Stimulated activated CD4-positive, alpha-beta T cell treated with anti-CD3 and anti-CD28 coated beads, Interleukin-4, amount 100 ng/mL, for 24 hours (primary cell): ENCODE measurements at places on chromosomes 6 and 20.

GRCh38 chr6:19524366-19525186 lies 312.6 kb upstream of the ID4 start:
- DNase-seq = no peak

GRCh38 chr6:108711826-108712225 lies 136.4 kb upstream of the ARMC2 start:
- no peak for DNase-seq

GRCh38 chr20:38499366-38499765 lies 26.7 kb downstream of the RALGAPB start:
- DNase-seq = no peak

- no peak for DNase-seq
Observed at GRCh38 chr6:50062051-50062450, 12.3 kb upstream of the DEFB112 start.

DNA sequence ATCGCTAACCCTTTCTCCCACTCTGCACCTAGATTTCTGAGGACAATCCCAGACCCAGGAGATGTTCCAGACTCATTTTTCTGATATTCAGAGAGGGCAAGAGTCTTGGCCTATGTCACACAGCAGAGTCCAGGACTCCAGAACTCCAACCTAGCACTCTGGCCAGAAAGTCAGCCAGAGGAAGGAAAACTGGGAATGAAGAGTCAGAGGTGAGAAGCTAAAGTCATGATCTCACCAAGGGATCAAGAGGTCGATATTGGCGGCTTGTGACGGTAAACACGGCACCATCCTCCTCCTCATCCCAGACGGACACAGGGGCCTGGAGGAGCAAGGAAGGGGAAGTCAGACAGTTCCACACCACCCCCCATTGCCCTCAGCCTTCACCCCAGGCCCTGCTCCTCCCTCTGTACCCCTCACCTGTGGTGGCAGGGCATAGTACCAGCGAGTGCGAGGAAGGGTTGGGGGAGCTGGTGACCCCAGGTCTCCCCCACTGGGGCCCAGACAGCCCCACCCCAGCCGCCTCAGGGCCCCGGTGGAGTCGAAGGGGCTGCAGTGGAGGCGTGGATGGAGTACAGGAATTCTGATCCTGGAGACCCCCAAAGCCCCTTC lies 1.8 kb downstream of the RGL2 start:
- no peak for DNase-seq

- DNase-seq = no peak
Observed at GRCh38 chr6:30231067-30231466, 17.9 kb upstream of the TRIM26 start.

DNA sequence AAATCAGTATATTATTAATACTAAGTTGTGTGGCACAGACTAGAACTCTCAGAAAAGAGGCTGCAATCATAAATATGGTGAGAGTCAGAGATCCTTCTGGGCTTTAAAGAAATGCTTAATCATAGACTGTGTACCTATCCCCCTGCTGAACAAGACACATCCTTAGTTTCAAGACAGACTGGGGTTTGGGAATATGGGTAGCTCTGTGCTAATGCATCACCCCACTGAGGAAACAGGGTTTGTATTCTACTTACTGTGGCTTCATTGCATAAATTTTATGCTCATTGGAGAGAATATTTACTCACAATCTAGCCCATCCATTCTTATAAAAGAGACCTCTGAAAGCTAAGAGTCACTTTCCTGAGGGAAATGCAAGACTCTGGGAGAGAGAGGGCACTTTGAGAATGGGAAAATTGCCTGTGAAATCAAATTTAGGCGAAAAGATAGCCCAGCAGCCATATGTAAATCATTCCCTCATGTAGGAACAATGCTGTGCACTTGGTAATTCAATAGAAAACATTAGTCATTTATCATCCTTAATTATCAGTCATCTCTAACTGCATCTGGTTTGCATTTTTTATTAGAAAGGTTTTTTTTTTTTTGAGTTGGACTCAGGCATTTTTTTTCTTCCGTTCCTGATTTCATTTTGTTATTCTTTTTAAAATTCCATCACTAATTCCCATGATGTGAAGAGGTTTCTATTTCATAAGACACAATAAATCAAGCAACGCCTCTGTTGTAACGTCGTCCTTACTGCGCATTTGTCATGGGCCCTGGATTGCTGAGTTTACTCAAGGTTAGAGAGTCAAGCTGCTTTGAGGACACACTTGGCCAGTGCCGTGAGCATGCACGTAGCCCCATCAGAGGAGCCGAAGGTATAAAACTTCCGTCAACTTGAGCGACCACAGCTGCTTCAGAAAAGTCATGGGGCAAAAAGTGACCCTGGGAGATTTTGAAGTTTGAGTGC lies 91.8 kb downstream of the TRMT11 start:
- no peak for DNase-seq

DNA sequence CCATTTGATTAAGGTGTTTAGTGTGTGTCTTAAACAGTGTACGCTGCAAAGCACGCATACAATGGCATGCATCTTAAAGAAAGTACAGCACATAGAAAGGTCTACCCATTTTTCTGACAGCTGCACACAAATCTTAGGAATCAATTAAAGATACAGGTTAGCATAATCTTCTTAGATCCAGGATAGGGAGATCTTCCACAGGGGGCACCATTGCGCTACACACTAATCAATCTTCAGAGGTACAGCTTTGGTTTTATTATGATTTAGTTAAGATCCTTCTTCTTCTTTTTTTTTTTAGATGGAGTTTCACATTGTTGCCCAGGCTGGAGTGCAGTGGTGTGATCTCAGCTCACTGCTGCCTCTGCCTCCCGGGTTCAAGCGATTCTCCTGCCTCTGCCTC lies 63.7 kb upstream of the BEND3 start:
- no peak for DNase-seq

GRCh38 chr6:52201046-52201445 lies 14.9 kb downstream of the IL17A start:
- no peak for DNase-seq

DNA sequence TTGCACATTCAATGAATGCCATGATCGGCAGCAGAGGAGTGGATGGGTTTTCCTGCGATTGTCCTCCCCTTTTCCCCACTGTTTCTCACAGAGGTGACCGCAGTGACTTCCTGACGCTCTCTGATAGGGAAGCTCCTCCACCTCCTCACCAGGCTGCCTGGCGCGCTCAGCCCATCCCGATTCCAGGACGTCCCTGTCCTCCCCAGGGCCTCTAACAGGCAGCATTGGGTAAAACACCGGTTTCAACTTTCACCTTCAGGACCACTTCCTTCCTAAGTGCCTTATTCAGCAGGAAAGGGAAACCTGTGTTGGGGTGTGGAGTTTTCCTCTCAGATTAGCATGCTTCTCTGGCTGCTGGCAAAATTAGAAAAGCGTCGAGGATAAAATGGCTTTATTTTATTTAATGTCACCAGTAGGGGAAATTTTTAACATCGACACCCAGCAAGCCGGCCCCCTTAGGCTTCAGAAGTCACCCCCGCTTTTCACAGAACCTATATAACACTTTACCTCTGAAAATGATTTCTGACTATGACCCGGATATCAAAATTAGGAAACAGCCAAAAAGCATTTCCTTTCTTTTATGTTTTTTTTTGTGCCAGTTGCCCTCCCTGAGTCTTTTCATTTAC lies 570.4 kb upstream of the GJE1 start:
- peak; percentile 5 for DNase-seq

DNA sequence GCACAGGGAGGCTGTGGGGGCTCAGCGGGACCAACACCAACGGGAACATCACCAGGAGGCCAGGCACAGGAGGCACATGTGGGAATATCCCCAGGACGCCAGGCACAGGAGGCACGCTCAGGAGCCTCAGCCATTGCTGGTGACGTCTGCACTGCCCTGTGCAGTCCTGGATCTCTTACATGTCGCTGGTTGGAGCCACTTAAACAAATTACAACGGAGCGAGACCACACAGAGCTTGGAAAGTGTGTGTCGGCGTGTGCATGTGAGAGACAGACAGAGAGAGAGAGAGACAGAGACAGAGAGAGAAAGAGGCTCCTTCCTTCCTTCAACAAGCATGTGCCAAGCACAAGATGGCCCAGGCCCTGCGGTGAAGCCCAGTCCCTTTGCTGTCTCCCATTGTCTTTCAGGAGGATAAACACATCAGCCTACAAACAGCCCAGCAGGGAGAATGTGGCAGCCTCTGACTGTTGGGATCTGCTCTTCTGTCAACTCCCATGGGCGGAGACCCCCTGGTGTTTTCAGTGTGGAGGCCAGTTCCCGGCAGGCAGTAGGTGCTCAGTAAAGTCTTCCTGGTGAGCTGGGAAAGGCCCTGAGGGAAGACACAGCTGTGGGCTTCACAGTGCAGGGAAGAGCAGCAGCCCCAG lies 112.7 kb upstream of the THBS2 start:
- DNase-seq = no peak

- DNase-seq = no peak
Observed at GRCh38 chr6:17161076-17161475, 59.2 kb downstream of the STMND1 start.

GRCh38 chr6:94862112-94862511 lies 715.2 kb upstream of the MANEA start:
- DNase-seq = no peak

DNA sequence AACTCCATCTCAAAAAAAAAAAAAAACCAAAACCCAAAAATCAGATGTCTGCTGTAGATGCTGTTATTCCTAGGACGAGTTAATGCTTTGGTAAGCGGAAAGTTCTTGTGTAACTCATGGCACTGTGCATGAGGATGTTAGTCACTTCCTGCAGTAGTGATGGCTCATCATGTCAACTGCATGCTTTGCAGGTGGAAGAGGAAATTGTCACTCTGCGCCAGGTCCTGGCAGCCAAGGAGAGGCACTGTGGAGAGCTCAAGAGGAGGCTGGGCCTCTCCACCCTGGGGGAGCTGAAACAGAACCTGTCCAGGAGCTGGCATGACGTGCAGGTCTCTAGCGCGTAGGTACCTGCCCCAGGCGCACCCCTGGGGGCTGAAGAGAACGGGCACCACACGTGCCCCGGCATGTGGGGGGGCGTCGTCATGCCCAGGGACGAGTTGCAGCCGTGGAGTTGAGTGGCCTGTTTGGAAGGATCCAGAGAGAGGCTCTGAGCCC lies 8.5 kb downstream of the TPD52L2 start:
- peak; percentile 64 for DNase-seq

DNA sequence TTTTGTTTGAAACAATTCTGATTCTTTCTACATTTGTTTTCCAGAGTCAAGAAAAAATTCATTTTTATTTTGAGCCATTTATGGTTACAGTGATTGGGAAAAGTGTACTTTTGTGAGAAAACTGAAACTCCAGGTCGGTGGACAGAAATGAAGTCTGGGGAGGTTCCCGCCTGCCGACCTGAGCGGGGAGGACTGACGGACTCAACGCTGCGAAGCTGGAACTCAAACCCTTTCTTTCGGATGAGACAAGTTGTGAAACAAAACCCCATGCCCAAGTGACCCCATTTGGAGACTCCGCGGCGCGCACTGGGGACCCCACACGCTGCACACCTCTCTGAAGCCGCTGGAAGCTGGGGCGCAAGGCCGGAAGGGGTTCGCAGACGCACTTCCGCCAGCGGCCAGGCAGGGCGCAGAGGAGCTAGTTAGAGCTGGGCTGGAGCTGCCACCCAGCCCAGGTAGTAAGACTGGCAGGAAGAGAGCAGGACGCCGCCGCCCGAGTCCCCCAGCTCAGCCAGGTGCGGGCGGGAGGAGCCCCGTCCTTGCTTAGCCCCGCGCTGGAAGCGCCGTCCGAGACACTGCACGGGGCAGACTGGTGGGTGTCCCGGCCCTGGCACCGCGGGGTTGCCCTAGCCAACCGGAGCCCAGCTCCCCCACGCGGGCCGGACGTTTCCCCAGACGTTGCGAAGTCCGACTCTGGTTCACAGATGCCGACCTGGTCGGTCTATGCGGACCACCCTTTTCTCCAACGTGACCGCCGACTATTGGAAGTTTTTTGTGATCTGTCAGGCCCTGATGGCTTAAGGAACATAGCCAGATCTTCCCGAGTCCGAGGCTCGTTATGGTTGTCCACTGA lies 19.8 kb upstream of the ZSCAN16 start:
- peak; percentile 84 for DNase-seq

DNA sequence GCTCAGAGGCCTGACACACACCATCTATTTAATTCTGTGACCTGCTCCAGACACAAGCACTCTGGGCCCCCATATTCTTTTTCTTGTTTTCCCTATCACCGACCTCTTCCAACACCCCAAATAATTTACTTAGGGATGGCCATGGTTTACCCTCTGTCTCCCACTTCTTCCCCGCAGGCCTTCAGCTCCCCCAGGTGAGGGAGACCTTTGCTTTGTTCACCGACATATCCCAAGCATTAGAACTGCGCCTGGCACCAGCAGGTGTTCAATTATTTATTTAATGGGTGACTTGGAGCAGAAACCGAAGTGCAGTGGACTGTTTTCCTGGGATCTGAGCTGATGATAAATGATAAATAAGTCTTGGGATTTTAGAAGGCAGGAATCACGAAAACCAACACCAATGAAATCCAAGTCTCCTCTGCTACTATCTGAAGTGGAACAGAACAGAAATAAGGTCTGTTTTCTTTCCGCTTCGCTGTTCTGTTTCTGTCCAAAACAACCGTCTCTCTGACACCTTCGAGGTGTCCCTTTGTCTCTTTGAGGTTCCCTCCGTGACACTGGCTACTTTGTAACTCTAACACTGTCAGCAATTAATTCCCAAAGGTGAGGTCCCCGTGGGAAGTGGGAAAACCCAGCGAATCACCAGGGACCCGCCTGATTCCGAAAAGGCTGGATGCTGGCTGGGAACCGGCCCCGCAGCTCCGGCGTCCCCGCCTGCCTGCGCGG lies 1.1 kb upstream of the RIN2 start:
- no peak for DNase-seq

GRCh38 chr20:60789399-60789798 lies 462.7 kb upstream of the CDH4 start:
- DNase-seq = no peak

DNA sequence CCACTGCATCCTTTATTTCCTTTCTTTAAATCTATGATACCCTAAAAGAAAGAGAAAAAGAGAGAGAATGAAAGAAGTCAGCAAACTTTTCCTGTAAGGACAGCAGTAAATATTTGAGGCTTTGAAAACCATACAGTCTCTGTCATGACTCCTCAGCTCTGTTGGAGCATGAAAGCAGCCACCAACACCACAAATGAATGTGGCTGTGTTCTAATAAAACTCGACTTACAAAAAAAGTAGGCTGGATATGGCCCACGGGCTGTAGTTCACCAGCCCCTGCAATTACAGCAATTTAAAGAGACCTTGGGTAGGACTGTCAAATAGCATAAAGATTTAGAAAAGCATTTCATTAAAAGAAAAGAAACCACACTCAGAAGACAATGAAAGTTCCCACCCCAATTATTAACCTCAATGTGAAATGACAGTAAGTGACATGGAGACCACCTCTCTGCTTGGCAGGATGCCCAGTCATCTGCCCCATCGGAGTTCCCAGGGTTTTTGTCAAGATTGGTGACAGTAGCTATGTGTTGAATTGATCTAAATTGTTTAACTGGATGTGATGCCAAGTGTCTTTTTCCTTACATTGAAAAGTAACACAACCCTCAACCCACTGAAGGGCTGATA lies 50.9 kb downstream of the TNFRSF21 start:
- DNase-seq = no peak

DNA sequence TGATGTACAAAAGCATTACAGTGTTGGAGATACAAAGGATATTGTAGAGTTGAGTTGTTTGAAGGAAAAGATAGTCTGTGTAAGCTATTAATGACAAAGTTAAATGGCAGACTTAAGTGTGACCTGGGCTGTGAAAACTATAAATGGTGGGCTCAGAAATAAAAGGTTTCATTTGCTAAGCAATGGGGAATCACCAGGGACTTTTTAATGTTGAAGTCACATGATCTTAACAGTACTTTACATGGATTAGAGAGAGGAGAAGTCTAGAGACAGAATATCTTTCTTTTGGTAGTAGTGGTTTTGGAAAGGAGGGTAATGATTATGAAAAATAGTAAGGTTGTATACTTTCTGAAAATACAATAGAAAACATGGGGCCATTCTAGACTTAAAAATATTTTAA lies 67.1 kb downstream of the SCAF8 start:
- DNase-seq = no peak

- DNase-seq = peak; percentile 46
Observed at GRCh38 chr6:10510592-10511367, 10.4 kb upstream of the GCNT2 start.
